ENCODE measurements at places on chromosomes 6 and 20.

DNA sequence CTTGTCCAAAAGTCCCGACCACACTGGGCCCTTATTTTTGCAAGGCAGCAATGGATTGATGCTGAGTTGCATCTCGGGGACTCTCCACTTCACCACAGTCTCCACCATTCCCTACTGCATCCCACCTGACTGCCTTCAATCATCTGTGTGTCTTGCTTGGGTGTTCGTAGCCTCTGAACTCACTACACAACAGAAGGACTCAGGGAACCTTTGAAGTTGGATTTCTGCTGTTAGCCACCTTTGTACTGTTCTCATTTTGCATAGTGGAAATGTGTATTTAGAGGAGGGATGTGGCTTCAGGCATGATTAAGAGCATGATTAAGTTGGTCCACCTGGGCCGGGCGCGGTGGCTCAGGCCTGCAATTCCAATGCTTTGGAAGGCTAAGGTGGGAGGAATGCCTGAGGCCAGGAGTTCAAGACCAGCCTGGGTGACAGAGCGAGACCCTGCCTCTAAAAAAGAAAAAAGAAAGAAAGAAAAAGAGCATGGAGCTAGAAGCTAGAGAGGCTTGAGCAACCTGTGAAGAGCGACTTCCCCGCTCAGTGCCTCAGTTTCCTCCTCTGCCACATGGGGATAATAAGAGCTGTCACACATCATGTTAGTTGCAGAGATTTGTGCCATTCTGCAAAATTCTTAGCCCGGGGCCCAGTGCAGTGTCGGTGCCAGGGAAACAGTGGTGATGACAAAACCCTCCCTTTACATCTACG, 121.3 kb upstream of the PTPN1 start:
- no peak for DNase-seq

- DNase-seq = no peak
Observed at GRCh38 chr6:81768150-81768942, 15.9 kb upstream of the TENT5A start.

- DNase-seq = no peak
Observed at GRCh38 chr6:27129095-27129815, 118.2 kb upstream of the PRSS16 start.

GRCh38 chr20:7410150-7410549, 530.1 kb downstream of the HAO1 start:
- DNase-seq = no peak

DNA sequence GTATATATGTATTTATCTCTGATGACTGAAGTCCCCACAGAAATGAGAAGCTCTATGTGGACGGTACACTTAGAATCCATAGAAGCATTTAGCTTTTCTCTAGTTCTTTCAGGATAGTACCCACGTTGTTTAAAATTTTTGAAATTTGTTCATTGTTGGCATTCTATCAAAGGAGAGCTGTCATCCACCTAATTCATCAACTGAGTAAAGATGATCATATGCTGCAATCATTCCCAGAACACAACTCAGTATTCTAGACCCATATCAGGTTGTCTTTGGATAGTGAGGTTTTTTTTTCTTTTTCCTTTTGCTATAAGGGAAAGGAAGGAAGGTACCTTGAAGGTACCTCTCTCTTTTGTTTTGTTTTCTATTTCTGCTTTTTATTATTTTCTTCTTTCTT, 9.3 kb downstream of the SERAC1 start:
- DNase-seq = no peak

GRCh38 chr20:35660122-35660937, 4.4 kb downstream of the CPNE1 start:
- DNase-seq = no peak

GRCh38 chr20:54661880-54662465, 186.6 kb downstream of the DOK5 start:
- no peak for DNase-seq

DNA sequence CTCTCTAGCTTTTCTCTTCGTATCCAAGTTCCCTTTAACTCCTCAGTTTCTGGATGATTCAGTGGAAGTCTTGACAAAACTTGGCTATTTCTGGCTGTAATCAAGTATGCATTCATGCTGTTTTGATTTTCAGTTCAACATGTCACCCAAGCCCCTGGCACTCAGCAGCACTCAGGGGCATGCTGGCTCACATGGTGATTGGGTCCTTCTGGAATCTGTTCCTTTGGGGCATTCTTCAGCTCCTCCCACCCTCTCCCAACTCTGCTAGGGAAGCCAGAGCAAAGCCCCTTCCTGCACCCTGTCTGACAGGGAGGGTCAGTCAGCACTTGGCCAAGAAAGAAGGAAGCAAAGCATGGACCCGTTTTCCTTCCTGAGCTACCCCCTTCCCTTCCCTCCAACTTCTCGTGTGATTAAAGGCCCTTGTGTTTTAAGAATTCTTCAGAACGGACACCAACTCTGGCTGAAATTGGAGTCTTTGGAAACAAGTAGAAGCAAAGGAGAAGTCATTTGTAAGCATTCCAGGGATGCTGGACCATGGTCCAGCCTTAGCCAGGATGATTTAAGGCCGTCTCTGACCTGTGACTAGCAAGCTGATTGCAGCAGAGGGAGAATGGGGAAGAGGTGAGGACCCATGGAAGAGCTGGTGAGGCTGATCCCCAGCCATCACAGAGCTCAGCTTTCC, 7.1 kb downstream of the PLEKHG1 start:
- no peak for DNase-seq

GRCh38 chr20:44180814-44181213, 6.2 kb downstream of the JPH2 start:
- no peak for DNase-seq
